ENCODE measurements at places on chromosomes 6 and 20. TPM values are rescaled to one million over a fixed set of nuclear protein-coding genes. Genes with fewer than 3 reads are reported as not detected.

Gene TSHZ2
- 0.23 TPM for total RNA-seq

Gene PAK5
- not detected for total RNA-seq

GRCh38 chr20:38278131-38278530 is 17.6 kb upstream of the KIAA1755 start:
- no peak for DNase-seq

DNA sequence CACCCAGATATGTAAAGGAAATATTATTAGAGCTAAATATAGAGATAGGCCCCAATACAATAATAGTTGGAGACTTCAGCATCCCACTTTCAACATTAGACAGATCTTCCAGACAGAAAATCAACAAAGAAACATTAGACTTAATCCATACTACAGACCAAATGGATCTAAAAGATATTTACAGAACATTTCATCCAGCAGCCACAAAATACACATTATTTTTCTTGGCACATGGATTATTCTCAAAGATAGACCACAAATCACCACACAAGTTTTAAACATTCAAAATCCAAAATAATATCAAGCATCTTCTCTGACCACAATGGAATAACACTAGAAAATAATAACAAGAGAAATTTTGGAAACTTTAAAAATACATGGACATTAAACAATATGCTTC is 1159.1 kb upstream of the CITED2 start:
- DNase-seq: no peak

DNA sequence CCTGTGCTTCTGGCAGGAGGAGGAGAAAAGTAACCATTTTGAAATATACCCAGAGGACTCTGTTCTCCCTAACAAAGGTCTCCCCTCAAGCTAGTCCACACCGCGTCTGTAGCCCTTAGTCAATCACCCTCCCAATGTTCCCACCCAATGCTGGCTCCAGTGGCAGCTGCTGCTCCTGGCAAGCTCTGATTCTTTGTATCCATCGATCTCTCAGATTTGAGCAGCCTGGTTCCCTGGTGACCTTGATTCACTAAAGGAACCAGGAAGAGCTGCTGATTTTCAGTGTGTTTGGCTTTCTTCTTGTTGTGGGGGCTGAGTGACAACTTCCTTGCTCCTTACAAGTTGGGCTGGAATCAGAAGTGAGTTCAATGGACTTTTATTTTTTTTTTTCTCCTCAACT is 68.5 kb downstream of the FOXC1 start:
- DNase-seq: no peak

Gene STX11
- total RNA-seq: not detected

DNA sequence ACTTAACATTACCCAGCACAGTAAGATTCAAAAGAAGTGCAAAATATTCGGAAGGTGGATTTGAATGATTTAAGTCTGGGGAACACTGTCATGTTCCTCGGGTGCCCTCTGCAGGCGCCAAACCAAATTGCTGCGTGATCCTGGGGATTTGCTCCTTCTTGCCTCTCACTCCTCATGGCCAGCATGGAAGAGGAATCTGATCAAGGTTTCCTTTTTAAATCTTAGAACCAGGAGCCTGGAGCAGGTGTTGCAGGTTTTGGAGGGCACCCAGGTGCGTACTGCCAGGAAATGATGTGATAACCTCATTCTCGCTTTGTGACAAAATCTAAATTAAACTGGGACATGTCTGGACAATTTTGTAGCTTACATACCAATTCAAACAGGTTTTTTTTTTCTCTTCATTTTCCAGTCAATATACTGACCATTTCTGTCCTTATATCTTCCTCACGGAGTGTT is 8.1 kb upstream of the PFDN4 start:
- DNase-seq: peak; percentile 76

GRCh38 chr20:14193885-14194284 is 143.5 kb downstream of the FLRT3 start:
- no peak for DNase-seq

Gene CARMIL1
- 36.9 TPM for total RNA-seq

Gene PLN
- total RNA-seq: not detected

- DNase-seq: no peak
Measured at GRCh38 chr20:19449051-19449450, 236.6 kb downstream of the SLC24A3 start.

GRCh38 chr20:38878866-38879265 is 47.4 kb upstream of the FAM83D start:
- no peak for DNase-seq

DNA sequence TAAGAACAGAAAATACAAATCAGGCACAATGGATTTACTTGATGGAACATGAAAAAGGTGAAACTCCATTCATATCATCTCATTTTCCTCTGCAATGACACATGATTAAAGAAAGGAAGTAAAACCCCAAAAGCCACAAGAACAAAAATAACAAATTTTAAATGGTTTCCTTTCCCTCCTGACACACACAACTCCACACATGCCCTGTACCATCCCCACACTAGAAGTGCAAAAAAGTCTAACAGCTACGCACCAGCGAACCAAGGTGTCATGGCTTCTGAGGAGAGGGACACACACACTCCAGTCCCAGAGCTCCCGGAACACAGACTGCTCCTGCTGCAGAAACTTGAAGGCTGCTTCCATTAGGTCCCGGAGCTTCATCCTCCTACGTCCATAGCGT is 25.3 kb downstream of the MDN1 start:
- DNase-seq: no peak

GRCh38 chr6:157021993-157022740 is 245.0 kb downstream of the ARID1B start:
- no peak for DNase-seq

Gene OR12D3
- total RNA-seq: not detected

Gene DLL1
- total RNA-seq: 0.49 TPM

Gene MSH5
- 54.7 TPM for total RNA-seq

Gene SERPINB6
- total RNA-seq: 154 TPM

Gene OR2H2
- total RNA-seq: not detected

DNA sequence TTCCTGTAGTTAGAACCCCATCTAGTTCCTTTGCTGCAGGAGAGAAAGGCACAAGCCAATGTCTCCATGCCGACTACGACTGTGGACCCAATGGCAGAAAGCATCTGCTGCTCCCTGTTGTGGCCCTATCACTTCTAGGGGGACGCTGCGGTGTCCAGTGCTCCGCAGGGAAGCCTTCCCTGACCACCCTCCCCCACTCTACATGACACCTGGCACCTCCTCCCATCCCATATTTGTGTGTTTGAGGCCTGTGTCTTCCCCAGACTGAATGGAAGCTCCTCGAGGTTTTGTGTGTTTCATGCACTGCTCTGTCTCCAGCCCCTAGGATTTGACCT is 159.5 kb downstream of the DTNBP1 start:
- no peak for DNase-seq

DNA sequence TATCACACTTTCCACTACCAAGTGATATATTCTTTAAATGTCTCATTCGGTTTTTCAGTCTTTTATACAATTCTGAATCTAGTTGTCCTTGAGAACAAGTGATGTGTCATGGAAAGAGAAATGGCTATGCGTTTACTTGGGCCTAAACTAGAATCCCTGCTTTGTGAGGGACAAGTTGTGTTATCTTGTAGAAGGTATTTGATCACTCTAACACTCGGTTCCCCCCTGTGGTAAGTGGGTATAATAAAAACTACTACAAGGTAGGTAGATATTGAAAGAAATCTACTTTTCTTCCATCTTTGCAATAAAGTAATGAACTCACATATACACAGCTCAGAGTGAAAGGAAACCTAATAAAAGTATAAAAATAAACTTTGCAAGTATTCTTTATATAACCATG is 108.9 kb downstream of the MANEA start:
- no peak for DNase-seq

- DNase-seq: peak; percentile 33
Measured at GRCh38 chr20:45311589-45312211, 3.6 kb upstream of the MATN4 start.

DNA sequence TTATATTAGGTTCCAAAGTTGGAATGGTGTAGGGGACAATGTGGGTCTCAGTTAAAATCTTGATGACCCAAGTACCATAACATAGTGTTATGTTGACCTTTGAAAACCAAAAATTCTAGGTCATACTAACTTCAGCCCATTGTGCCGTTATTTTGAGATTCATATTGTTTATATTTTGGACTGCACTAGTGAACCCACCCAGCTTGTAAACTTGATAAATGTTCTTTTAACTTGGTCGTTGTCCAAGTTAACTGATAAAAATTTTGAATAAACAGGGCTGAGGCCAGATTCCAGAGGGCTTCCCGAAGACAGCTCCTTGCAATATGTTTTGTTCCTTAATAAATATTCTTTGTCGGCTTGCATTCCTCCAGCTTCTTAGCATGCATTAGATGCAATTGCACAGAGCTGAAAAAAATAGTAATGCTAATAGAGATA is 90.3 kb downstream of the BCAS1 start:
- DNase-seq: no peak

Gene APCDD1L
- not detected for total RNA-seq

GRCh38 chr6:135600931-135601330 is 103.4 kb upstream of the AHI1 start:
- no peak for DNase-seq

GRCh38 chr6:41646026-41646795 is 7.9 kb downstream of the MDFI start:
- DNase-seq: no peak

Gene LY6G6D
- total RNA-seq: not detected

Gene RAET1L
- not detected for total RNA-seq

DNA sequence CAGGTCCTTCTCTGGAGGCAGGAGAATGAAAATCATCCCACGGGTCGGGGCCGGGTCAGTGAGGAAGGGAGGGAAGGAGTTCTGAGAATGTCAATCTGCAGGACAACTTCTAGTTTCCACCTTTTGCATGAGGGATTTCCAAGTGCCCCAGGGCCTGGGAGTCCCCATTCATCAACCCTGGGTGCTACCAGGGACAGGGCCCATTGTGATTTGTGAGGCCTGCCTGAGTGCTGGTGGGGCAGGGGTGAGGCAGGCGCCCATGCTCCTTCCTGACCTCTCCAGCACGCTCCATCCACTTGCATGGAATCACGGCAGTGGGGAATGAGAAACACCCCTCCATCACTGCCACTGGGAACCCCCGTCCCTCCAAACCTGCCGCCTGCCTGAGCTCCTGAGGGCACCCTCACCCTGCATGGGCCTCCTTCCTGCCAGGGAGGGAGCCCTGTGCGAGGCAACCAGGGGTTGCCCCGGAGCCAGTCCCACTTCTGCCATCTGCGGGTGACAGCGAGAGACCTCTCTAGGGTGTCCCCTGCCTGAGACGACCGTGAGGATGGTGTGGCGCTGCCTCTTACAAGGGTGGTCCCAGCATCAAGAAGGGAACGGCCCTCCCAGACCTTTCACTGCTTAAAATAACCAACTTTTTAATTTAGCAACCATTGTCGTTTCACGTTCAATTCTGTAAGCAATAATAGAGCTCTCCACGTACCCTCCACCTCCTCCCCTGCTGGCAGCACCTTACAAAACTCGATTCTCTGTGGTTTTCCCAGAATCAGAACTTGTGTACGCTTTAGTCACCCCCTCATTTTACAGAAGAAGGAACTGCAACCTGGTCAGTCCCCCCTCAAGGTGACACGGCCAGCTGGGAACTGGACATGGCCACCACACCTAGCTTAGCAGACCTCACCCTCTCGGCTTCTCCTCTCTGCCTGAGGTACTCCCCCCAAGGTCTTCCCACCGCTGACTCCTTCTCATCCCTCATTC is 28.6 kb downstream of the PMEPA1 start:
- DNase-seq: no peak

GRCh38 chr6:51250317-51250716 is 431.6 kb downstream of the TFAP2B start:
- no peak for DNase-seq

Gene SYCP2
- 23.6 TPM for total RNA-seq

DNA sequence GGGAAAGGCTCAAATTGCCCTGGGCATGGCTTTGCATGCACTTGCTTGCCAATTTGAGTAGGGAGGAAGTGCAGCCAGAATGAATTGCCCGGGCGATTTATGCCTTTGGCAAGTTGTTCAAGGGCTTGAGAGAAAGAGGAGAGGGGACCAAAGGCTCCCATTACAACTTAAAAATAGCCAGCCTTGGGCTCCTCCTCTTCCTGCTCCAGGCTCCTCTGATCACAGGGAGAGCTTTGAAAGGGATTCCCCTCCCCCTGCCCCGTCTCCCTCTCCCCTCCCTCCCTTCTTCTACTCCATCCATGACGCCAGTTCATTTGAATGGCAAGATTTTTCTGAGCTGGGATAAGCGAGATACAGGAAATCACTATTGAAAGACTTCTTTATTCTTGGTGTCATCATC is 304.9 kb upstream of the JAG1 start:
- DNase-seq: no peak

DNA sequence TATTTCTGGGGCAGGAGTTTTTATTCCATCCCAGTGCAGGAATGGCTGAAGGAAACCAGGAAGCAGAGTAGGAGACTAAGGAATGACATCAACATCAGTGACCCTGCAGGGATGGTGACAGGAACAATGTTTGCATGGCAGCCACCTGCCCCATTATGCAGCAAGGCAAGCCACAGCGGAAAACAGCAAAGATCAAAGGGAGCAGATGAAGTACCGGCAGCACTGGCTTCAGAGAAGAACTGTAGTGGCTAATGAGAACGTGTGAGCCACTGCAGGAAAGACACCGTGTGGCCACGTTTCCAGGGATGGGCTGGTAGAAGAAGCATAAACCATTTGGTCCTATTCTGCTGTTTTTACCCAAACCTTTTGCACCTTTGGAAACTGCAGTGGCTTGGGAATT is 52.9 kb upstream of the TAB2 start:
- no peak for DNase-seq

DNA sequence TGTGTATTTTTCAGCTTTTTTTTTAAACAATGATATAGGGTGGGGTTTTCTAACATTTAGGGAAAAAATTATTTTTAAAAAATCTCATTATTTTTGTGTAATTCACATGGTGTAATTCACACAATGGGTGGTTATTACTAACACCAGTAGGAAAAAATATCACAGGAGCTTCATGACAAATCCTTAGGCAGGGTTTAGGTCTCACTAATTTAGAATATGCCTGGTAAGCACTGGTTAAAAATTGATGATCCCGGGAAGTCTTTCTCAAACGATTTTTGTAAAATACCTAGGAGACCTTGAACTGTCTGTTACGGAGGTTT is 29.5 kb upstream of the ZNF217 start:
- DNase-seq: no peak

DNA sequence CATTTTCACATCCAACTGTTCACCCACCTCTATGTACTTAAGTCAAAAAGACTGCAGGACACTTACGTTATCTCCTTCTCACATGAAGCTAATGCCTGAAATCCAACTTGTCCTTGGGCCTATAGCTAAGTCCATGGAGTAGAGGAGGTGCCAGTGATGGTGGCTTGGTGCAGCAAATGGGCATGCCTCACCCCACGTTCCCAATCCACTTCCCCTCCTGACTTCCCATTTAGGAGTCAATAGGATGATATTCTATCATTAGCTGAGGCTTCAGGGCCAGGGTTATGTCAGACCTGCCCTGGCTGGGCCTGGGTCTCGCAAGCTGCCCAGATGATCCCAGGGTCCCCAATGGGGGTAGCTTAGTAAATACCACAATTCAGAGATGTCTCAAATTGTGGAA is 410.4 kb downstream of the MAFB start:
- no peak for DNase-seq

Gene AVP
- total RNA-seq: not detected

Measured in Caki2 (cell line).